ENCODE measurements at places on chromosomes 4 and X. TPM values are rescaled to one million over a fixed set of nuclear protein-coding genes. Genes with fewer than 3 reads are reported as not detected.

Gene CXCL10
- not detected for total RNA-seq

Gene SERPINA7
- not detected for total RNA-seq

Gene TMPRSS11D
- total RNA-seq = not detected

Gene GABRE
- 3.9 TPM for total RNA-seq

GRCh38 chrX:40729598-40730584, 5.5 kb downstream of the MED14 start:
- no peak overlapping the region for H3K4me3 ChIP-seq
- no peaks in the 10 kb centered on the region for H3K36me3 ChIP-seq
- H3K27me3 ChIP-seq = no peaks in the 10 kb centered on the region

DNA sequence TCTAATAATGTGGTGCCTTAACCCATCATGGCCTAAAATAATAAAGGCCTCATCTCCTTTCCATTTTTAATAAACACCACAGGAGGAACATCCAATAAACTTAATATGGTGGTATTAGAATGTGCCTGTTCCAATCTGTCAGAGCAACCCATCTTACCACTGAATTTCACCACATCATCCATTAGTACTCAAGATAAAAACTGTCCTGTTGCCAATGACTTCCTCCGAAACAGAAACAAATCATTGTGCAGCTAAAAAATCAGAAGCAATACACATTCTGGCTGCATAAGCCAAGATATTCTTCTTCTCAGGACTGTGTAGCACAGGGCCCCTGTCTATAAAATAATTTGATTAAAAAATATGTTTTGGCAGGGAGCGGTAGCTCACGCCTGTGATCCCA, 18.5 kb downstream of the TLR10 start:
- H3K36me3 ChIP-seq = no peaks in the 10 kb centered on the region
- no peak for DNase-seq
- no peaks in the 10 kb centered on the region for H3K4me1 ChIP-seq
- H3K27ac ChIP-seq = no peak overlapping the region

GRCh38 chrX:48893556-48894348, 3.8 kb downstream of the TIMM17B start:
- no peaks in the 10 kb centered on the region for H3K36me3 ChIP-seq
- no peak overlapping the region for H3K4me3 ChIP-seq
- peaks cover 20% of the 10 kb centered on the region for H3K4me1 ChIP-seq
- no peaks in the 10 kb centered on the region for H3K27me3 ChIP-seq

DNA sequence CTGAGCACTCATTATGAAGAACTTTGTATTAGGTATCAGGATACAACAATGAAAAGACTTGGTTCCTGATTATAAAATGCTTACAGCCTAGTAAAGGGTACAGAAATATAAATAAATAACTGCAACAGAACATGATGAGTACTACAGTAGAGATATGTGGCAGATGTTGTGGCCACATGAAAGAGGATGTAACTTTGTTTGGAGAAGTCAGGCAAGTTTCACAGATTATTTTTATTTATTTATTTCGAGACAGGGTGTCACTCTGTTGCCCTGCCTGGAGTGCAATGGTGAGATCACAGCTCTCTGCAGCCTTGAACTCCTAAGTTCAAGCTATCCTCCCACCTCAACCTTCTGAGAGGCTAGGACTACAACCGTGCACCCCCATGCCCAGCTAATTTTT, 15.8 kb upstream of the UBE2K start:
- no peak overlapping the region for H3K4me3 ChIP-seq
- no peak overlapping the region for H3K27ac ChIP-seq
- no peaks in the 10 kb centered on the region for H3K27me3 ChIP-seq
- no peak for DNase-seq

- no peaks in the 10 kb centered on the region for H3K27me3 ChIP-seq
- no peak overlapping the region for H3K4me3 ChIP-seq
- H3K36me3 ChIP-seq = no peaks in the 10 kb centered on the region
- no peak for DNase-seq
Observed at GRCh38 chr4:147772056-147772455, 40.2 kb downstream of the ARHGAP10 start.

DNA sequence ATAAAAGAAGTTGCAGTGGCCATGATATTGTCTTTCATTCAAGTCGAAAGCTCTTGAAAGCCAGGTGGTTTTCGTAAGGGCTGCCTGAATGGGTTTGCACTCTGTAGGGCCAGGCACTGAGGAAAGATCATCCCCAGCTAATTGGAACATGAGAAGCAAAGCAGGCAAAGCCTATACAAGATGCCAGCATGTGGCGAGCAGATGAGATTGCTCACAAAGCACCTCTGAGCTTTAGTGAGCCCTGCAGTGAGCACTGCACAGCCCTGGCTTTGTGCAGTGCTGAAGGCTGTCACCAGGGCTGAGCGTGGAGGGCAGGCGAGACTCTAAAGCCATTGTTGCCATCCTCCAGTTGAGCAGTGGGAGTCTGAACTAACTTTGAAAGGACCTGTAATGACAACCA, 53.8 kb downstream of the HADH start:
- no peak for DNase-seq
- no peak overlapping the region for H3K27ac ChIP-seq
- H3K4me3 ChIP-seq = no peak overlapping the region
- no peaks in the 10 kb centered on the region for H3K27me3 ChIP-seq
- H3K36me3 ChIP-seq = no peaks in the 10 kb centered on the region
- H3K4me1 ChIP-seq = peaks cover 3% of the 10 kb centered on the region

DNA sequence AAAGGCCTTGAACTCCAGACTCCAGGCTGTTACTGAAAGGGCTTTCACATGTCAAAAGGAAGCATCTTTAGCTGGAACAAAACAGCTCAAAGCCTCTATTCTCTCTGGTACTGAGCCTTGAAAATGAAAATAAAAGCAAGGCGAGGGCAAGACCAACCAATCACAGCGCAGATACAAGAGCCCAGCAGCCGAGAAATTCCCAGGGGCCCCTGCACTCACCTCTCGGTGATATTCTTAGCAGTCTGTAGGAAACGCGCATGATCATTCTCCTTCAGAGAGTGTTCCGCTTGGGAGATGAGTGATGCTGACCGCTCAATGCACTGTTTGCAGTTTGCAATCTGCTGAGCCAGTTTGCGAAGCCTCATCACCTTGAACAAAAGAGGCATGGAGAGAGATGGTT, 138.1 kb downstream of the MID1 start:
- no peak for DNase-seq
- no peak overlapping the region for H3K4me3 ChIP-seq
- peaks cover 2% of the 10 kb centered on the region for H3K36me3 ChIP-seq
- H3K27me3 ChIP-seq = no peaks in the 10 kb centered on the region
- no peaks in the 10 kb centered on the region for H3K4me1 ChIP-seq

DNA sequence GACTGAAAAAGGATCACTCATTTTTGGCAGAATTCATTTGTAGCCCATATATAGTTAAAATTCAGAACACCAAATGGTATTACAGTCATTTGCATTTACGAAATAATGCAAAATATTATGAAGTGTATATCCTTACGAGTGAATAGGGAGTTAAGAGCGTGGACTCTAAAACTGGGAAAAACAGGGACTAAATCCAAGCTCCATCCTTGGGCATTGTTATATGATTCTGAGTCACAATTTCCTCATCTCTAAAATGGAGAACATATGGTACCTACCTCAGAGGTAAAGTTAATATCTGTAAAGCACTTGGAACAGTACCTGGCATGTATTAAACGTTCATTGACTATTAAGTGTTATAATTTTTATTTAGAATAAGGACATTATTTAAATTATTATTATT, 106.3 kb downstream of the ZAR1 start:
- H3K27me3 ChIP-seq = no peaks in the 10 kb centered on the region
- H3K4me3 ChIP-seq = no peak overlapping the region
- DNase-seq = no peak
- no peak overlapping the region for H3K27ac ChIP-seq
- H3K4me1 ChIP-seq = no peaks in the 10 kb centered on the region

DNA sequence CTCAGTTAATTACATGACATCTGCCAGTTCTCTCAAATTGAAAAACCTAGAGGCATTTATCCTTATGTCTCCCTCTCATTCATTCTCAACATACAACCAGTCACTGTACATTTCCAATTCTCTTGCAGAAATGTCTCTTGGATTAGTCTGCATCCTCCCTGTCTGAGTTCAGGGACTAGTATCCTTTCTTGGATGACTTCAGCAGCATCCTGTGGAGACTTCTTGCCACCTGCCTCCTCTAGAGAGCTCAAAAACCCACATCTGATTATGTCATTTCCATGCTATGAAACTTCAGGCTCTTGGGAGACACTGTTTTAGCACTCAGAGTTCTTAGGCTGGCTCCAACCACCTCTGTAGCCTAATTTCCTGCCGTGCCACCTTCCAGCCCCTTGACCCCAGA, 515.1 kb upstream of the DIPK2B start:
- H3K4me1 ChIP-seq = peaks cover 45% of the 10 kb centered on the region
- no peaks in the 10 kb centered on the region for H3K27me3 ChIP-seq
- peak overlapping the region; percentile 99 for H3K27ac ChIP-seq

GRCh38 chr4:71222661-71223060, 116.2 kb upstream of the SLC4A4 start:
- H3K4me1 ChIP-seq = no peaks in the 10 kb centered on the region
- H3K27ac ChIP-seq = no peak overlapping the region
- no peak overlapping the region for H3K4me3 ChIP-seq
- H3K36me3 ChIP-seq = no peaks in the 10 kb centered on the region
- no peak for DNase-seq

Data from HCT116 (cell line).